ENCODE measurements at places on chromosomes 5 and 9. TPM values are rescaled to one million over a fixed set of nuclear protein-coding genes. Genes with fewer than 3 reads are reported as not detected.

DNA sequence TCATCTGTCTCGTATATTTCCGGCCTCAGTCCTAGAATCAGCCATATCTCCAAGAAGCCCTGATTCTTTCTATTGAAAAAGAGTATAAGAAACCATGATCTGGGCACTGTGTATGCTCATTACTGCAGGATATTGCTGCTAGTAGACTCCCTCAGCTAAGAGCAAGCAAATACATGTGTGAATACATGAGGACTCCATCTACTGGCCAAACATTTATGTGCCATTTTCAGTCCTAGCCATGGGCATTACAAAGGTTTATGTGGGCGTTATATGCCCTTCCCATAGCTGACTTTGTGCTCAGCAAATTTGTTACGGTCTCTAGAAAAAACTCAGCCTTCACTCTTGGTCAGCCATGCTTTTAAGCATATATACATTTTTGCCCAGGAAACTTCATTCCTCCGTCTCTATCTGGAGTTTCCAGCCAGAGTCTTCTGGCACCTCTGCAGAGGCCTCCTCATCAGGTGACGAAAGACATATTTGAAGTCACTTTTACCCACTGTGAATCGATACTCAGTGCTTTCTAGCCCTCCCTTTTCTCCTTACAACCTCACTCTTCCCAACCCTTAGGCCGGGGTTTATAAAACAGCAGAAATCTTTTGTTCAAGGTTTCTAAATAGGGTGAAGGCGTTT, 1495.6 kb upstream of the CDH6 start:
- no peak for DNase-seq

DNA sequence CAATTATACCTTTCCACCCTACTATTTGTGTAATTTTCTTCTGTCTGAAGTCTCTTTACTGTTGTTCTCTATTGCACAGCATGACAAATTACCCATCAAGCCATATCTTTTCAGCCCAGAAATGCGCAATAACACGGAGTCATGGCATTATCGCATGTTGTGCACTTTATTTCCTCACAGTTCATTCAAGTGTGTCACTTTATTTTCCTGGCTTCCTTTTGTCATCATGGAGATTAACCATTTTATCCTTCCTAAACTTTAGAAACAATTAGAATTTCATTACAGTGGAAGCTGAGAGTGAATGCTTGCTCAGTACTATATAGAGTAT, 41.3 kb upstream of the MEF2C start:
- DNase-seq = no peak

DNA sequence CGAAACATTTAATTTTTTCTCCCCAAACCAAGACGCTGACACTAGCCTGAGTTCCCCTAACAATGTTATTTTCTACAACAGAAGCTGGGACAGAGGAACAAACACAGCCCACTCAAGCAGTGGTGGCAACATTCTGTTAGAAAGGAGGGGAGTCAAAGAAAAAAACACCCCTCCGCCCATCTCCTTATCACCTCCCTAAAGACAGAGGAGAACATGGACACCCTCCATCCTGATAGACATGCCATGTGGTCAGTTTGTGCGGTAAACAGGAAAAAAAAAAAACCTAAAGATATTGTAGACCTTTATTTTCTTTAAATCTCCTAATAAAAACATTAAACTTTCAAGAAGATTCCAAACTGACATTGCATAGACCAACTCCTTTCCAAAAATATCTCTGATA, 2.9 kb upstream of the DPM2 start:
- no peak for DNase-seq

DNA sequence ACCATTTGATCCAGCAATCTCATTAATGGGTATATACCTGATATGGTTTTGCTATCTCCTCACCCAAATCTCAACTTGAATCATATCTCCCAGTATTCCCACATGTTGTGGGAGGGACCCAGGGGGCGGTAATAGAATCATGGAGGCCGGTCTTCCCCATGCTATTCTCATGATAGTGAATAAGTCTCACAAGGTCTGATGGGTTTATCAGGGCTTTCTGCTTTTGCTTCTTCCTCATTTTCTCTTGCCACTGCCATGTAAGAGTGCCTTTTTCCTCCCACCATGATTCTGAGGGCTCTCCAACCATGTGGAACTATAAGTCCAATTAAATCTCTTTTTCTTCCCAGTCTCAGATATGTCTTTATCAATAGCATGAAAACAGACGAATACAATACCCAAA, 74.5 kb upstream of the APC start:
- DNase-seq = no peak

- peak; percentile 85 for DNase-seq
These were observed 260.3 kb upstream of the KLF4 start for GRCh38 chr9:107749787-107750444.

DNA sequence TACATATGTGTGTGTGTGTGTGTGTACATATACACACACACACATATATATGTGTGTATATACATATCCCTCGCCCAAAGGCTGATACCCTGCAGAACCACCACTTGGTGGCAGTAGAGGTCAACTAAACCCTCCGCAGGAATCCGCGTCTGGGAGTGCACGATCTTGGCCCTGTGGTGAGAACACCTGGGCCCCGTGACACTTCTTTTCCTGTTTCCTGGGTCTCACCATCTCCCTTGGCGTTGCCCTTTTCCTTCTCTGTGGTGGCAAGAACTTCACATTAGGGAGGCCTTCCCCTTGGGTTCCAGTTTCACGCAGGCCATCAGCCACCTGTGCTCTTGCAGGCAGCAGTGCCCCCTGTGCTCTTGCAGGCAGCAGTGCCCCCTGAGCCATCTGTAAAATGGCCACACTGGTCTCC, 8.2 kb downstream of the IL9 start:
- peak; percentile 63 for DNase-seq

GRCh38 chr5:66850354-66851075, 254.3 kb downstream of the MAST4 start:
- no peak for DNase-seq

DNA sequence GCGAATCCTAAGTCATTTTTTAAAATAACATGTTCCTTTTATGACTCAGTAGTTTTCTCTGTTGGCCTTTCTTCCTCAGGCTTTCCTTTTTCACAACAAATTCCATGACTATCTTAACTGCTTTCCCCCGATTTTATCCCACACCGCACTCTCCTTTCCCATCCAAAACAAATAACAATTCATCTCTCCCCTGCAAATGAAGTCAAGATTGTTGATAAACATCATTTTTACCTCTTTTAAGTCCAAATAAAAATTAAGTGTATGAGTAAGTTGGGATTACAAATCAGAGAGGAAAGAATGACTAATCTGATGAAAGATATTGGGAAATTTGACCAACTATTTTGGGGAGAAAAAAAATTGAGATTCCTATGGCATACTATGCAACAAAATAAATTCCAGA, 47.3 kb downstream of the SEC61B start:
- DNase-seq = no peak

DNA sequence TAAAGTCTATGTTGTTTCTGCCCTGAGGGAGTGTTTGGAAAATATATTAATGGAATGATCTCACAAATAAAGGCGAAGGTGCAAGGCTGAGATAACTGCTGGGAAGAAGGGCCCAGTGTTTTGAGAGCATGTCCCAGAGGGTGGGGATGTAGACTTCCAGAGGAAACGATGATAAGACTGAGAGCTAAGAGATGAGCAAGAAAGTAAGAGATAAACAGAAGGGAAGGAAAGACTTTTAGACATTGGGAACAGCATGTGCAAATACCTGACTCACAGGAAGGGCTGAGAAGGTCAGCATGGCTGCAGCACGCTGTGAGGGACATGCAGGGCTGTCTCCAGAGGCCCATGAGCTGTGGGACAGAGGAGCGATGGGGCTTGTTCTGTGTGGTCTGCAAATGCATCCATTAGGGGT, 19.9 kb upstream of the ADRB2 start:
- no peak for DNase-seq

- no peak for DNase-seq
These were observed 148.2 kb downstream of the DROSHA start for GRCh38 chr5:31383734-31384133.

- no peak for DNase-seq
These were observed 25.3 kb downstream of the LRRC70 start for GRCh38 chr5:62603934-62604333.

GRCh38 chr9:87100001-87100400, 152.7 kb upstream of the GAS1 start:
- DNase-seq = no peak

- no peak for DNase-seq
These were observed 254.1 kb upstream of the IRX4 start for GRCh38 chr5:2136728-2137333.

DNA sequence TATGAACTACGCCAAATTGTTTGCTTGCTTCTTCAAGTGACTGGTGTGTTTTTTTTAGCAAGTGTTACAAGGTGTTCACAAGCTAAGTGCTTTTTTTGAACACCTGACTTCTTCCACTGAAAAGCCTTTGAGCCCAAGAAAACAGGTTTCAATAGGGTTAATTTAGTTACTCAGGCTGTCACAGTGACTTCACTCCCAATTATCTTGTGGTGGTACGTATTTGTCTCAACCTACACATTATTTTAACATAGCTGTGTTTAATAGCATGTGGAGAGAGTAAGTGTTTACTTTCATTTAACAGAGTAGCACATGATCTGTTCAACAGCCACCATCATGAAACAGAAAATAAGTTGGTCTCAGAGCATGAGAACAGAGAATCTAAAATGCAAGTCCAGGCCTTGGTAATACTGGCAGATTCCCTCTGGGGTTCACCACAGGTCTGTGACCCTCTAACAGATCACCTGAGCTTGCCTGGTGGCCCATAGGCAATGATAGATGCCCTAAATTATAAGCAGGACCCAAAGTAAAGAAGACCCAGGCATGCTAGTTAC, 267.7 kb upstream of the SMARCA2 start:
- no peak for DNase-seq

DNA sequence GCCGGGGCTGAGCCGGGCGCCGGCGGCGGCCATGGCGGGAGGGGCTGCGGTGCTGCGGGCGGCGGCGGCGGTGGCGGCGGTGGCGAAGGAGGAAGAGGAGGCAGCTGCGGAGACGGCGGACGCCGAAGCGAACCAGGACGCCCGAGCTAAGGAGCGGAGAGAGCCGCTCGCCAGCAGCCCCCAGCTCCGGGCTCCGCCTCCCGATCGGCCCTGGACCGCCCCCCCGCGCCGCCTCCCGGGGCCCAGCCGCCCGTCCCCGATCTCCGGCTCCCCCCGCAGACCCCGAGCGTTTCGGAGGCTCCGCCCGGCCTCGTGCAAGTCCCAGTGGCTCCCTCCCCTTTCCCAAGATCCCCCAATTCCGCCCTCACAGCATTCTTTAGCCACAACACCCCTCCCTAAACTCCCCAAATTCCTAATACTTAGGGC, at the start of gene ASTN2:
TSS of gene ASTN2 (minus strand) at position 152 of the 426 bp plus-strand sequence. CDS start at position 33, 119 bp downstream.
- DNase-seq = peak; percentile 61

DNA sequence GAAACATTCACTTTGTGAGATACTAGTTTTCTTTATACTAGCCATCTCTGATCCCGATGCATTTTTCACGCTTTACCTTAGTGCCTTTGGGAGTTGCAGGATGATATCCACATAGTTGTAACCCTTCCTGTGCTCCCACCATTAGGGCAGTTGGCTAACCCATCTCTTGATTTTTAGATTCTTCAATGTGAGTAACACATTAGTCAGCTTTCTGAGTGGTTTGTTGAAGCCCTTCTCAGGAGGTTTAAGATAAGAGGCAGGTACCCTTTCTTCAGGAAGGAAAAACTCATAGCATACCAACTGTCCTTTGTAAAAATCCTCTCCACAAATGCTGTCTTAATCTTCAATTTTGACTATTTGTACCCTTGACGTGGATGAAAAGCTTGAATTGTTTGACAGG, 392.3 kb downstream of the DMAC1 start:
- DNase-seq = no peak

DNA sequence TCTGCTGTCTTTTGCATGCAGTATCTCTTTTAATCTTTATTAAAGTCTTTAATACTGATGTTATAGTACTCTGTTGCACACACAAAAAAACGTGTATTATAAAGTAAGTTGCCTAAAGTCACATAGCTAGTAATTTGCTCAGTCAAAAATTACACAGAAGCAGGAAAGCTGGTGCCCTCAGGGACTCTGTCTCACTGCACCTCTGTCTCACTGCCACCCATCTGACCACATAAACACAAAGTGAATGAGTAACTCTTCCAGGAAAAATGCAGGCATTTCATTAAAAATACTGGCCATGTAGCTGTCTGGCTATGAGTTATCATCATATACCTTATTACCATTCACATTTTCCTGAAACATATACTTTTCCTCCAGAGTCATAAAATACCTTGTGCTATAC, 591.7 kb downstream of the CSNK1G3 start:
- DNase-seq = no peak

DNA sequence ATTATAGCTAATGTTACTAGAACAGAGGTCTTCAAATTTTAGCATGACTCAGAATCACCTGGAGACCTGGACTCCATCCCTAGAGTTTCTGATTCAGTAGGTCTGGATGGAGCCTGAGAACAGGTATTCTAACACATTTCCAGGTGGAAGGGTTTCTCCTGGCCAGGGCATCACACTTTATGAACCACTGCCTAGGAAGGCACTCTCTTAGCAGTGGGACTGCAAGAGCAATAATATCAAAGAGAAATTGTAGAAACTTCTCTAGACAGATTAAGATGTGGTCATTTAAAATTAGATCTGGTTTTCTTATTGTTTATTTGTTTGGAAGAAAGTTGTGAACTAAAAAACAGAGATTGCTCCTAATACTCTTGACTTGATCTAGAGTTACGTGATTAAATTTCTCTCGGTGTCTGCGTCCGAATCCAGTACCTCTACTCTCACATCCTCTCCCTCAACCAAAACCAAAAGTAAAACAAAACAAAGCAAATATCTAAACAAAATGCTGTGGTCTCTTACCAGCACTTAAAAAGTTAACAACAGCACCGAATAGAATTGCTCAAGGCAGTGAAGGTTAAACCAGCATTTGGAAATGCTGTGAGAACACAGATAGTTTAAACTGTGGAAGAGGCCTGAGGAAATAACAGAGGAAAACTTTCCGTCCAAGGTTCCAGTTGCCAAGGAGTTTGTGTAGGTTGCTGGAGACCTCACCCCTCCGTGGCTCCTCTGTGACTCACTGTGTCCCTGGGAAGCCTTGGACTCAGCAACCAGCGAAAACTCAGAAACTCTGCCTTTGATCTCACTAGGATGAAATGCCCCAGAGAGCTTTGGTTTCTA, 193.4 kb downstream of the ARRDC3 start:
- DNase-seq = no peak

DNA sequence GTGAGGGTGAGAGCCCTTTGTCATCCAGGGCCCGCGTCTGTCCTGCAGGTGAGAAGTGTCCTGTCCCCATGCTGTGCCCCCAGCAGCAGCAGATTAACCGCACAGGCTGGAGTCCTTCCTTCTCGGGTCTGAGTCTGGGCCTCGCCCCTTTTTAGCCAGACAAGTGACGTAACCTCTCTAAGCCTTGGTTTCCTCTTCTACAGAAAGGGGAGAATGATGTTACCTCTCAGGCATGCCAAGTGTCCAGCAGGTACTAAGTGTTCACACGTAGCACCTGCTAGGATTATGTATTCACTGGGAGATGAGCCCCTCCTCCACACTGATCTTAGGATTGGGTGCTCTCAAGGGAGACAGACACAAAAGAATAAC, 6.9 kb downstream of the NEURL1B start:
- DNase-seq = no peak

GRCh38 chr9:81871695-81872094, 56.5 kb upstream of the SPATA31D4 start:
- no peak for DNase-seq

Gene PCDHB5
- 11.3 TPM for total RNA-seq

Gene HINT2
- total RNA-seq = 39.7 TPM

Gene SPOCK1
- 89.4 TPM for total RNA-seq

Gene SLC22A4
- 5.5 TPM for total RNA-seq

Gene ZNF454
- 5.9 TPM for total RNA-seq

Gene CBY3
- total RNA-seq = not detected

Gene FOXD4
- 0.51 TPM for total RNA-seq

Gene TMEM215
- not detected for total RNA-seq

Gene NR5A1
- total RNA-seq = not detected

Gene SLC6A19
- 0.17 TPM for total RNA-seq

Gene WNT8A
- total RNA-seq = not detected

Gene TMC1
- total RNA-seq = 3.0 TPM

Gene CDX1
- 3.2 TPM for total RNA-seq

Measured in prostate gland (tissue), 2 donors.